ENCODE measurements at places on chromosomes 7 and 10. TPM values are rescaled to one million over a fixed set of nuclear protein-coding genes. Genes with fewer than 3 reads are reported as not detected.

GIMAP8 gene
- 32.3 TPM for total RNA-seq

DNA sequence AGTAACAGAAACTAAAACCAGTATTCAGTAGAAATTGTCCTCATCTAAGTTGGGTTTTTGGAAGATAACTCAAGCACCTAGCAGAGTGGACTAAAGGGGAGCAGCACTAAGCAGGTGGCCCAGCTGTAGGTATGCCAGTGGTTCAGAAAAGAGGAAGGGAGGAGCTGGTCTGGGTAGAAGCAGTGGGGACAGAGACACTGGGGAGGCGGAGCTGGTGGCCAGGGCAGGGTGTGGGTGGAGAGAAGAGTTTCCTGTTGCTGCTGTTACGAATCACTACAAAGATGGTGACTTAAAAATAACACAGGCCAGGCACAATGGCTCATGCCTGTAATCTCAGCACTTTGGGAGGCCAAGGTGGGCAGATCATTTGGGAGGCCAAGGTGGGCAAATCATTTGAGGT, 136.2 kb downstream of the WDR11 start:
- H3K27ac ChIP-seq: no peak overlapping the region
- no peaks in the 10 kb centered on the region for H3K36me3 ChIP-seq
- no peak for DNase-seq
- no peak overlapping the region for H3K4me3 ChIP-seq
- no peaks in the 10 kb centered on the region for H3K4me1 ChIP-seq
- H3K27me3 ChIP-seq: no peaks in the 10 kb centered on the region

- peaks cover 4% of the 10 kb centered on the region for H3K4me1 ChIP-seq
- H3K36me3 ChIP-seq: no peaks in the 10 kb centered on the region
- H3K27ac ChIP-seq: no peak overlapping the region
- DNase-seq: no peak
- no peaks in the 10 kb centered on the region for H3K27me3 ChIP-seq
These were observed 97.4 kb upstream of the PDCD4 start for GRCh38 chr10:110774069-110775019.

GDI2 gene
- total RNA-seq: 77.5 TPM

DNA sequence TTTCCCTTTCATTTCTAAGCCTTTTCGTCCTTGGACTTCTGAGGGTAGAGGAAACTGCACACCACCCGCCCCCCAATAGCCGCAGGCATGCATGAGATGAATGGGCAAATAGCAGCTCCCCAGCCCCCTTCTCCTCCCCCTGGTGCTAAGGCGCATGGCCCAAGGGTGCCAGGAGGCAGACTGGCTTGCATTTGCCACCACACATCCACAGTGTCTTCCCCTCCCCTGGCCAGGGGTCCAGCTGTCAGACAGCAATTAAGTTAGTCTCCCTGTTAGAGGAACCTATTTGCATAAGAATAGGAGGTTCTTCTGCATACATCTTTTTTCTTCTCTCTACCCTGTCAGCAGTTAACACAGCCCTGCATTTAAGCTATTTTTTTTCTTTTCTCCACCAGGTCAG, 20.2 kb downstream of the TOMM7 start:
- H3K4me1 ChIP-seq: no peaks in the 10 kb centered on the region
- no peak for DNase-seq
- no peak overlapping the region for H3K4me3 ChIP-seq

- H3K27me3 ChIP-seq: no peaks in the 10 kb centered on the region
- H3K4me1 ChIP-seq: no peaks in the 10 kb centered on the region
- no peak for DNase-seq
- H3K4me3 ChIP-seq: no peak overlapping the region
- no peak overlapping the region for H3K27ac ChIP-seq
These were observed 12.8 kb upstream of the GPR85 start for GRCh38 chr7:113099284-113099919.

GRCh38 chr10:44985175-44985681, 6.6 kb upstream of the DEPP1 start:
- H3K27me3 ChIP-seq: no peaks in the 10 kb centered on the region
- peak overlapping the region; percentile 78 for H3K27ac ChIP-seq
- no peak overlapping the region for H3K4me3 ChIP-seq
- no peaks in the 10 kb centered on the region for H3K36me3 ChIP-seq
- peak; percentile 43 for DNase-seq

- DNase-seq: no peak
- peaks cover 37% of the 10 kb centered on the region for H3K36me3 ChIP-seq
- H3K4me1 ChIP-seq: peaks cover 4% of the 10 kb centered on the region
- H3K4me3 ChIP-seq: no peak overlapping the region
- no peaks in the 10 kb centered on the region for H3K27me3 ChIP-seq
- H3K27ac ChIP-seq: no peak overlapping the region
These were observed 43.5 kb downstream of the ACSM6 start for GRCh38 chr10:95237376-95238170.

- no peak for DNase-seq
- H3K4me1 ChIP-seq: no peaks in the 10 kb centered on the region
- H3K27me3 ChIP-seq: no peaks in the 10 kb centered on the region
- no peak overlapping the region for H3K27ac ChIP-seq
- H3K4me3 ChIP-seq: no peak overlapping the region
These were observed 401.5 kb upstream of the MKI67 start for GRCh38 chr10:128527711-128528110.

All from upper lobe of left lung (tissue), 6 donors.